ENCODE measurements at places on chromosomes 1 and 21.
A peak's percentile ranks its signal among the peaks of the same experiment; 100 is the strongest.

DNA sequence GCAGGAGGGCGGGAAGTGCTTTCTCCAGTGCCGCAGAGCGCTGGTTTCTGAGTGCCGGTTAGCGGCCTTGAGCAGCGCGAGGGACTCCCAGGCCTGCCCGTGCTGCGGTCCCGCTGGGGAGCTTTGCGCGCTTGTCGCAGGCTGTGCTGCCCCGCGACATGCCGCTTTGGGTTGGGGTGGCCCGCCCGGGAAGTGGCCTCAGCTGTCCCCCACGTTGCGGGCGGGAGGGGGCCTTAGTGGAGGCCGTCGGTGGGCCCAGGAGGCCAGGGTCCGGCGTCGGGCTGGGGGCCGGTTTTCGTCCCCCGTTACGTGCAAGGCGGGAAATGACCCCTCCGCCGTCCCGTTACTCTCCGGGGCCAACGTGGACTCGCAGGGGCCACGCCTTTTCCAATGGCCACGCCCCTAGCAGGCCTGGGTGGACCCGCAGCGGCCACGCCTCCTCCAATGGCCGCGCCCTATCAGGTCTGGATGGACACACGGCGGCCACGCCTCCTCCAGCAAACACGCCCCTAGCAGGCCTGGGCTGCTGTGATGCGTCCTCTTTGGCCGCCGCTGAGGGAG is 977 bp upstream of the C1orf174 start:
- peak; percentile 67 for DNase-seq

DNA sequence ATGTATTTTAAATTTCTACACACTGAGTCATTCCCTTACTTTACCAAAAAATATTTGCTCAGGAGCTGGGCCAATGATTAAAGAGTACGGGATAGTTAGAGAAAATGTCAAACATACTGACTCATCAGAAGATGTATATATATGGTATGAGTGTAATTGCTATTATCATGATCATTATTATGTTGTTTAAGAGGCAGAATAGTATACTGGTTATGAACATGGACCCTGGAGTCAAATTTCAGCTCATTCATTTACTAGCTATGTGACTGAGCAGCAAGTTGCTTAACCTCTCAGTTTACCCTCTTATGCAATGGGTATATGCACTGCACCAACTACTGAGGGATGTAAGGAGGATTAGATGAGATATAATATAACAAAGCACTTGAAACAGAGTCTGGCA is 41.2 kb upstream of the USH2A start:
- no peak for DNase-seq

DNA sequence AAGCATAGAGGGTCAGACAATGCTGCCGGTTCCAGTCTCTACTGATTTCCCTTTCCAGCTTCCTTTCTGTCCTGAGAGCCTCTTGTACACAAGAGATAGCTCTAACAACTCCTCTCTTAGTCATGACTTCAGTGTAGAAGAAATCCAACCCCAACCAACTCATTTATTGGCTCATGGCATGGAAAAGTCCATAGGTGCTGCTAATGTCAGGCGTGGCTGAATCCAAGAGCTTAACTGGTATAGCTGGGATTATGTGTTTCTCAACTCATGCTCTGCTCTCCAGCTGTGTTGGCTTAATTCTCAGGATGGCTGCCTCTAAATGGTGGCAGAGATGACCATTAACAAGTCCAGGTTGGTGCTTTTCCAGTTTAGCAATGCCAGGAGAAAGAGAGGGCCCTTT is 12.4 kb upstream of the THRAP3 start:
- DNase-seq = no peak

- DNase-seq = no peak
Measured at GRCh38 chr21:36692114-36692834, 6.6 kb upstream of the SIM2 start.

DNA sequence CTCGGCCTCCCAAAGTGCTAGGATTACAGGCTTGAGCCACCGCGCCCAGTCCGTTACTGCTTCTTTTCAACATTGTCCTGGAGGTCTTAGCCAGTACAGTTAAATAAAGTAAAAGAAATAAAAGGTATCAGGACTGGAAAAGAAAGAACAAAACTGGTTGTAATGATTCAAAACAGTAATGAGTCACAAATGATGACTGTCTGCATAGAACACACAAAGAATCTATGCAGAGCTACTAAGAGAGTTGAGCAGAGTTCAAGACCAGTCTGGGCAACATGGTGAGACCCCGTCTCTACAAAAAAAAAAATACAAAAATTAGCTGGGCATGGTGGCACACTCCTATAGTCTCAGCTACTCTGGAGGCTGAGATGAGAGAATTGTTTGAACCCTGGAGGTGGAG is 23.4 kb downstream of the BCAR3 start:
- no peak for DNase-seq

GRCh38 chr1:213260311-213261075 is 209.5 kb downstream of the RPS6KC1 start:
- DNase-seq = no peak

GRCh38 chr1:165612062-165612461 is 19.0 kb upstream of the MGST3 start:
- DNase-seq = no peak

- no peak for DNase-seq
Measured at GRCh38 chr1:184895086-184895485, 79.2 kb downstream of the NIBAN1 start.

GRCh38 chr1:162913345-162913744 is 52.4 kb upstream of the CCDC190 start:
- DNase-seq = no peak

DNA sequence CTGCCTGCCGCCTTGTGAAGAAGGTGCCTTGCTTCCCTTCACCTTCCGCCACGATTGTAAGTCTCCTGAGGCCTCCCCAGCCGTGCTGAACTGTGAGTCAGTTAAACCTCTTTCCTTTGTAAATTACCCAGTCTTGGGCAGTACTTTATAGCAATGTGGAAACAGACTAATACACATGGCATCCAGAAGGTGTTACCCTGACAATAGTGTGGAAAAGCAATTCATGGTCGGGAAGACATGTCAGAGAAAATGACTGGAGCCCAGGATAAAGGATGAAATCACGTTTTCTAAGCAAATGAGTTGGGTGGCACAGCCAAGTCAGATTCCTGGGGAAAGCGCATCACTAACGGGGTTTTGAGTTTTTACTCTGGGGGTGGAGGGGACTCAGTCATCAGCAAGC is 76.4 kb downstream of the HLCS start:
- no peak for DNase-seq

GRCh38 chr1:55993646-55994318 is 585.6 kb downstream of the PLPP3 start:
- no peak for DNase-seq

- no peak for DNase-seq
Measured at GRCh38 chr1:27428316-27429028, 36.0 kb downstream of the GPR3 start.

- no peak for DNase-seq
Measured at GRCh38 chr21:45592208-45592619, 50.0 kb upstream of the SLC19A1 start.

GRCh38 chr1:195934817-195935553 is 673.3 kb downstream of the KCNT2 start:
- DNase-seq = no peak

- no peak for DNase-seq
Measured at GRCh38 chr21:21730512-21730911, 732.3 kb downstream of the NCAM2 start.

GRCh38 chr1:154578058-154578418 is 10.5 kb downstream of the CHRNB2 start:
- DNase-seq = no peak

DNA sequence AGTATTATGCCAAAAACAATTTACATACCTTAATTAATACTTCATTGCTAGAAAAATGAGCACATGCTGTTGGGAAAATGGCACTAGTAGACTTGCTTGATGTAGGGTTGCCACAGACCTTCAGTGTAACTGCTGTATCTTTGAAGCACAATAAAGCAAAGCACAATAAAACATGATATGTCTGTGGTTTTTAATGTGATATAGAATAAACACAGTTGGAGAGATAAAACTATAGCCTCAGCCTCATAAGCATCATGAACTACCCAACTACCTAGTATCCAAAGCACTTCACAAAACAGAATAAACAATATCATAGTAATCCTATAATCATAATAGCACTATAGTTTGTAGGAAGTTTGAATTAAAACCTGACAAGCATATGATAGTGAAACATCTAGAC is 143.5 kb downstream of the SYT14 start:
- DNase-seq = no peak

DNA sequence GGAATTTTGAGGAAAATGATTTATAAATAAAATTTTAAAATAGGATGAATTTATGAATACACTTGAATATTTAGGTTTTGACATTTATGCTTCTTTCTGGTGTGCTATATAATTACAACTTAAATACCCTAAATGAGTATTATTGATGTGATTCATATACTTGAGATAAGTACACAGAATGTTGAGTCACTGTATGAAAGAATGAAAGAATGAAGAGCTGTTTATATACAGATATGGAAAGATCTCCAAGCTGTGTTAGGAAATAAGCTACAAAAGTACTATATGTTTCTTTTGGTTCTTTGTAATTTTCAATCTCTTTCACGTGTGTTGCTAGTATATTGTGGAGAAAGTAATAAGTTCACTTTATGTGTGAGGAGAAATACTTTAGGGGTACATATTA is 147.2 kb downstream of the RASAL2 start:
- DNase-seq = no peak

DNA sequence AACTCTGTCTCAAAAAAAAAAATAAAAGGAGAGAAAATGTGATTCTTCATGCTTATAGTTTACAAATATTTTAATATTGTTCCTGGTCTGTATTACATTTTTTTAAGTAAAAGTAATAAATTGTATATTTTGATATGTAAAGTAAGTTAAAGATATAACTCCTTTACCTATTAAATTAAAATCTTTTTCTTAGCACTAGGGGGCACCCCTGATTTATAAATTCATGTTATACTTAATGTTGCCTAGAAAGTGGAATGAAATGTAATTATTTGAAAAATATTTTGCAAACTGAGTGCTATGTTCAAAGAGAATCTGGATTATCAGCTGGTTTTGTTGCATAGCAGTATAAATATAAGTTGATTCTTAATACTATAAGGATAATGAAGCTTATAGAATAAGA is 49.2 kb downstream of the RALGPS2 start:
- no peak for DNase-seq

GRCh38 chr21:35775778-35776544 is 284.4 kb downstream of the SETD4 start:
- DNase-seq = no peak

DNA sequence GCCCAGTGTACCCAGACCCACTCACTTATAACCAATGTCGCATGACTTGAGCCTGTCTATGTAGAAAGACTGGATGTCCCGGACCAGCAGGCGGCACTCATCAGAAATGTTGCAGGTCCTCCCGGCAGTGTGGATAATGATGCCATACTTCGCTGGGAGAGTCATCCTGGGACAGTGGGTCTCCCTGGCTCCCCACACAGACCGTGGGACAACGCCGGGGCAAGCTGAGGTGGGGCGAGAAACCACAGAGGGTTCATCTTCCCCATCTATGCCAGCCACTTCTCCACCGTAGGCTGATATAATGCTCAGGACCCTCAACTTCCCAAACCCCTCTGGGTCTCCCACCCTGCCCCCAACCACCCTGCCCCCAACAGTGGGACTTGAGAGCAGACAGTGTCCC is 8.3 kb downstream of the PGLYRP4 start:
- DNase-seq = no peak

DNA sequence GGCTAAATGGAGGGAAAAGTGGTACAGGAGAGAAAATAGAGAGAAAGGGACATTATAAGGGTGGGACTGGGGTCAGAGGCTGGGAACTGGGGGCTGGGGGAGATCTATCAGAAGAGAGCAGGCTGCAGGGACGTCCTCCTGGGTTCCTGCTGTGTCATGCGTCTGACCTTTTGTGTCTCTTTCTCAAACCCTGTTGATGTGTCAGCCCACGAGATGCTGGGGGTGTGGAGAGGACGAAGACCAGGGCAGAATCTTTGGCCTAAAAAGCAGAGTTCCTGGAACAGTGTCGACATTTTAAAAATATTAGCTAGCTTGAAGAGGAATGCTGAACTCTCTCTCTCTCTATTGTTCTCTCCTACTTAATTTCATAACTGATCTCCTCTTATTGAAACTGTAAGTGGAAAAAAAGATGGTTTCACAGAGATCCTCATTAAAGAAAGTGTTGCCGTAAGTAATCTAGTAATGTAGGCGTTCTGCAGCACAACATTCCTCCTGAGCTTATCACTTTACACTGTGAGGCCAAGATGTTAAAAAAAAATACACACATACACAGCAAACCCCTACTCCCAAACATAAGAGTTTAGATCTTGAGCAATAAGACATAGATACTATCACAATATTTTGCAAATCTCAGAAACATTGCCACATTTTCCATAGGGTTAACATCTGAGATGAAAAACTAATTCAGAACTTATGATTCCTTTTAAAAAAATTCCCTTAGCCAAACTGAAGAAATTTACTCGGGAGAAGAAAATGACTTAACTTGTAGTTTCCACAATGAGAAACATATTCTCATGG is 52.6 kb downstream of the RUNX1 start:
- no peak for DNase-seq

GRCh38 chr1:101914473-101915242 is 82.1 kb downstream of the OLFM3 start:
- no peak for DNase-seq

- no peak for DNase-seq
Measured at GRCh38 chr1:201570886-201571624, 32.1 kb downstream of the NAV1 start.

GRCh38 chr21:40568807-40569206 is 278.2 kb downstream of the DSCAM start:
- no peak for DNase-seq

- DNase-seq = no peak
Measured at GRCh38 chr1:224169718-224170270, 13.2 kb upstream of the DEGS1 start.

DNA sequence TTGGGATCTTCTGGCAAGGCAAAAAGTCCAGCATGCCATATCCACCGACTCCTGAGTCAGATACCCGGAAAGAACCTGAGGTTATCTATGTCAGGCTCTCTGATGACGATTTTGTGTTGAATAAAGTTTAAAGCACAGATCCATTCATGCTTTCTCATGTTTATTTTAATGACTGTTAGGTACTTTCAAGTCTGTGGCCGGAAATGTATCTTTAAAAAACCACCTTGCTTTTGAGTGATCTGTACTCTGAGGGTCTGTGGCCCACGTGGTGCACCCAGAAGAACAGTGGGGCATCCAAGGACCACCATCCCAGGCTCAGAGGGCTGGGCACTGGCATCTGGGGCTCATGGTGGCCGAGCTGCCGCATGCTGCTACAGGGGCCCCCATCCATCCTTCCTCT is 30.1 kb upstream of the VASH2 start:
- DNase-seq = no peak

- no peak for DNase-seq
Measured at GRCh38 chr21:44881198-44881872, 7.8 kb upstream of the PTTG1IP start.

- no peak for DNase-seq
Measured at GRCh38 chr1:157700732-157701131, at the start of gene FCRL3. Gene FCRL3, minus strand, starts transcription at chr1:157700769. Its CDS starts 280 bp downstream, at chr1:157700489.

Measured in cortex of kidney (tissue), 1 donor.